Mammary epithelial cell (primary cell): ENCODE measurements at places on chromosomes 4 and X. TPM values are rescaled to one million over a fixed set of nuclear protein-coding genes. Genes with fewer than 3 reads are reported as not detected.

Gene SPANXA1
- not detected in 2 replicates for total RNA-seq

Gene SOX3
- not detected in 2 replicates for total RNA-seq

Gene TLR3
- 2.6 and 2.8 TPM in 2 replicates for total RNA-seq

Gene KIT
- not detected in 2 replicates for total RNA-seq

Gene ZNF518B
- total RNA-seq: 16.1 and 23.2 TPM in 2 replicates

Gene POF1B
- under 0.01 TPM for total RNA-seq

Gene EVC2
- total RNA-seq: 11.0 TPM

Gene NPY1R
- 0.67 TPM for total RNA-seq

Gene NIPAL1
- 11.7 TPM for total RNA-seq

Gene USP17L24
- not detected in 2 replicates for total RNA-seq

Gene PITX2
- 0.33 TPM for total RNA-seq

Gene G3BP2
- 192 TPM for total RNA-seq

Gene CRMP1
- total RNA-seq: 0.14 TPM in 1 of 2 replicates, not detected in the other

Gene SPATA18
- 32.0 TPM for total RNA-seq

Gene NAP1L3
- 2.5 TPM for total RNA-seq

Gene XAGE1A
- total RNA-seq: not detected

Gene NAA11
- total RNA-seq: not detected in 2 replicates

Gene ARMCX2
- total RNA-seq: 59.7 TPM

Gene CYTL1
- not detected in 2 replicates for total RNA-seq

Gene TCEAL8
- total RNA-seq: 50.0 TPM

Gene PQBP1
- 31.2 TPM for total RNA-seq

Gene BEX3
- total RNA-seq: 146 and 167 TPM in 2 replicates

Gene SLITRK2
- not detected in 2 replicates for total RNA-seq

Gene CNGA1
- 0.17 TPM for total RNA-seq

Gene SPANXN4
- not detected in 2 replicates for total RNA-seq

Gene TMPRSS11D
- not detected in 2 replicates for total RNA-seq

Gene SCRG1
- 3.0 TPM for total RNA-seq

Gene ADRA2C
- total RNA-seq: not detected in 2 replicates

Gene ITIH6
- total RNA-seq: not detected in 2 replicates

Gene PRDM5
- 7.9 and 9.0 TPM in 2 replicates for total RNA-seq

Gene HSD17B13
- not detected in 2 replicates for total RNA-seq

Gene MAGEB6B
- total RNA-seq: not detected

Gene MAGEB17
- total RNA-seq: not detected

Gene SLC9A7
- 72.7 TPM for total RNA-seq

Gene C4orf54
- total RNA-seq: 0.50 TPM

Gene MXRA5
- total RNA-seq: 2.9 and 8.2 TPM in 2 replicates

Gene SGMS2
- 48.1 and 63.4 TPM in 2 replicates for total RNA-seq

Gene IQCM
- not detected in 2 replicates for total RNA-seq

Gene SUPT20HL2
- not detected in 2 replicates for total RNA-seq

Gene TRIM61
- not detected for total RNA-seq

Gene AKAP4
- total RNA-seq: not detected

Gene HOPX
- under 0.01 TPM for total RNA-seq

Gene SPACA5
- not detected for total RNA-seq

Gene STARD8
- 0.05 and 0.78 TPM in 2 replicates for total RNA-seq

Gene ITGB1BP2
- total RNA-seq: 1.0 TPM

Gene PLAC8
- total RNA-seq: 0.40 and 0.48 TPM in 2 replicates

Gene VCX2
- not detected in 2 replicates for total RNA-seq

Gene XAGE2
- total RNA-seq: not detected

Gene KLB
- 0.17 TPM for total RNA-seq
